ENCODE measurements at places on chromosomes 7 and 10.

DNA sequence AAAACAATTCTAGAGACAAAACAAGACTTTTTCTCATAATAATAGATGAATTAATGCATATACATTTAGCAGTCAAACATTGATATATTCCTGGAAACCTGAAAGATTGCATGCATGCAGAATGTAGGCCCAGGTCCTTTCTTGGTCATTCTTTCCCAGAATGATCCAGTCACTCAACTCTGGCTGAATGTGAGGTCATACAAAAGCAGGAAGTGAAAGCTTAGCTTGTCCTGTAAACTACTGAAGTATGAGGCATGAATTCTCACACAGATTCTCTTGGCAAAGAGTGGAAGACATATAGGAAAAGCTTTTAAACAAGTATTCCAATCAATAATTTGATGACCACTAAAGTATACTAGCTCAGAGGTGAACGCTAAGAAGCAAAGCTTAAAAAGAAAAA, 253.9 kb downstream of the PPP1R3A start:
- no peak for DNase-seq

- DNase-seq = no peak
Observed at GRCh38 chr10:31926160-31926559, 2.5 kb downstream of the ARHGAP12 start.

GRCh38 chr10:85993140-85993539, 373.5 kb downstream of the GRID1 start:
- no peak for DNase-seq

DNA sequence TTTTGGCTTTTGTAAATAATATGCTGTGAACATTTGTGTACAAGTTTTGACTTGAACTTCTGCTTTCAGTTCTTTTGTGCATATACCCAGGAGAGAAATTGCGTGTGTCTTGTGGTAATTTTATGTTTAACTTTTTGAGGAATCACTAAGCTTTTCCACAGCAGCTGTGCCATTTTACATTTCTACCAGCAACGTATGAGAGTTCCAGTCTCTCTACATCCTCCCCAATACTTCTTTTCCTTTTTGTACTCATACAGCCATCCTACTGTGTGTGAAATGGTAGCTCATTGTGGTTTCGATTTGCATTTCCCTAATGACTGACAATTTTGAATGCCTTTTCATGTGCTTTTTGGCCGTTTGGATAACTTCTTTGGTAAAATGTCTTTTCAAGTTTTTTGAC, 66.3 kb upstream of the INHBA start:
- DNase-seq = no peak

DNA sequence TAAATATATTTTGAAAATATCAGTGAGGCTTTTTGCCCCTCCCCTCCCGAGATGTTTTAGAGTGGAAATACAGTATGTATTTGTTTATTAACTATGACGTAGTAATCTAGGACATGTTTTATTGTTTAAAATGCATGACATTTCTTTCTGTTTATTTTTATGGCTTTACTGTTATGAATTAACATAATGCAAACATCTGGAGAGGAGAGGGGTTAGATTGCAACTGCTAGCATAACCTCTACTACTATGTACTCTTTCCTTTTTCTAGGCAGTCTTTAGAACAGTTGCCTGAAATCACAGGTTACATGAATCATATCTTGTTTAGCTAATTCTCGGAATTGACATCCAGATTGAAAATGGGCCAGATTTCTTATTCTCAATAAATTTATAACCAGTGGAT, 7.4 kb downstream of the BTAF1 start:
- no peak for DNase-seq

DNA sequence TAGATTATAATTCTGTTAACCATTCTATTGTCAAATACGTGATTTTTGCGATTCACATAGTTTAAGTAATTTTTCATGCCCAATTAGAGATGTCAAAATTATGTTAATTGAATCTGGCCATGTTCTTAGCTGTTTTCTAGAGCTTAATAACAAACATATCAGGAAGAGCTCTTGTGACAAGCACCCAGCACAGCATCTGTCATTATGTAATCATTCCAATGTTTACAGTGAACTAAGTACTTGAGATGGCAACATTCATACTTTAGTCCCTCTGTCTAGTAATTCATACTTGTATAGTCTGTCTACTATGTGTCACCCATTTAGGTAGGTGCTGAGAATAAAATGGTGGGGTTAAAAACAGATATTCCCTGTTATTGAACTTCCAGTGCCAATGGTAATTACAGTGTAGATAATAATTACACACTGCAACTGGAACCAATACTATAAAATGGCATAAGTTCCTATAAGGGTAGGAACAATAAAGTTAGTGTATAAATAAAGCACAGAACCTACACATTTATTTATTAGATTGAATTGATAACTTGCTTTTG, 55.2 kb downstream of the ZEB1 start:
- DNase-seq = no peak

DNA sequence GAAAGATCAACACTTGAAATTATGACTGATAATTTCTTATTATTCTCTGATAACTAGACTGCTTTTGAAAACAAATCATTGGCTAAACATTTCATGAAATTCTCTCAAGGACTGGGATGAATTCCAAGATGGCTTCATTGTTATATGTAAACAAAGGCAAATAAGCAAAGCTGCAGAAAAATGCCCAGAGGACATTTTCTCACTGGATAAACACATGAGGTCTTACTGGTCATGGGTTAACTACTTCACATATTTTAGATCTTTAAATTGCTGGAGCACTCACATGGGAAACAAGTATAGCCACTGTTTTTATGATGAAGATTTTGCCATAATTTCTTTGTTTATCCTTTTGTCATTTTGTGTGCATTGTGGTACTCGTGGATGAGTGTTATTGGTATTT, 239.1 kb downstream of the PHF14 start:
- DNase-seq = peak; percentile 38

- no peak for DNase-seq
Observed at GRCh38 chr7:113768387-113768786, 150.4 kb downstream of the PPP1R3A start.

GRCh38 chr7:130008941-130009847, 42.0 kb downstream of the ZC3HC1 start:
- no peak for DNase-seq

DNA sequence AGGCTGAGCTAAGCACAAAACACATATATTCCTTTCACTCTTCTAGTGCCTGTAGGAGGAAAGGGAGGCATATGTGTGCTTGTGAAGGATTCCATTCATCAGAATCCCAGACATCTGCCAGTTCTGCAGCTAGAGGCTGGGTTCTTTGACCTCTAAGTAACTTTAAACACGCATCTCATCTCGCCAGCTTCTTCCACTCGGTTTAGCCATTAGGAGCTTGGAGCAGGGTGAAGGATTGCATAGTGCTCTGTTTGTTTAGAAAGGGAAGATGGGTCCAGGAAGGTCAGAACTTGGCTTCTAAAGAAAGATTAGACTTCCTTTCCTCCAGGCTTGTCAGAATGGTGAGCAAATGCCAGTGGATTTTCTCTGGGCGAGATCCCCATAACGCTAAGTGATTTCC, 43.6 kb downstream of the HK1 start:
- DNase-seq = no peak

GRCh38 chr10:112966194-112966855, 16.3 kb downstream of the TCF7L2 start:
- no peak for DNase-seq

DNA sequence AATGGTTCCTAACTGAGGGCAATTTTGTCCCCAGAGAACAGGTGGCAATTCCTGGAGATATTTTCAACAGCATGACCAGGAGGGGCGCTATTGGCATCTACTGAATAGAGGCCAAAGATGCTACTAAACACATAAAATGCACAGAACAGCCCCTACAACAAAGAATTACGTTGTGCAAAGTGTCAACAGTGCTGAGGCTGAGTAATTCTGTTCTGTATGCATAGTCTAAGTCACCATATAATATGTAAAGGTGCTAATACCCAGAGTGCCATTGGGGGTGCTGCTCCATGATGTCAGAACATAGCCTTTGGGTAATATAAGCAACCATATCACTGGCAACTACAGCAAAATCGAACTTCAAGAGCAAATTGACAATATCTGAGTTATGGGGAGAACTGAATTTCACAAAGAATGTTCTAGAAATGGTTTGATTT, 213.3 kb upstream of the PHYHIPL start:
- DNase-seq = no peak

DNA sequence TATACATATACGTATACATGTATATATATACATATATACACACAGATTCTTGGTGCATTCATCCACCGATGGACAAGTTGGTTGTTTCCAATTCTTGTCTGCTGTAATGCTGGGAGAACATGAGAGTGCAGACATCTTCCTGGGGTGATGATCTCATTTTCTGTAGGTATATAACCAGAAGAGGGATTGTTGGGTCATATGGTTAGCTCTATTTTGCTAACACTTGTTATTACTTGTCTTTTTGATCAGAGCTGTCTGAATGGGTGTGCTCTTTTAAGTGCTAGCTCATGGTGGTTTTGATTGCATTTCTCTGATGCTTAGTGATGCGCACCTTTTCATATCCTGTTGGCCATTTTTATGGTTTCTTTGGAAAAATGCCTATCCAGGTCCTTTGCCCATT, 106.4 kb downstream of the TAX1BP1 start:
- DNase-seq = no peak

- no peak for DNase-seq
Observed at GRCh38 chr7:157554393-157555238, 217.8 kb downstream of the DNAJB6 start.

- no peak for DNase-seq
Observed at GRCh38 chr7:115585015-115585718, 445.4 kb downstream of the TFEC start.

DNA sequence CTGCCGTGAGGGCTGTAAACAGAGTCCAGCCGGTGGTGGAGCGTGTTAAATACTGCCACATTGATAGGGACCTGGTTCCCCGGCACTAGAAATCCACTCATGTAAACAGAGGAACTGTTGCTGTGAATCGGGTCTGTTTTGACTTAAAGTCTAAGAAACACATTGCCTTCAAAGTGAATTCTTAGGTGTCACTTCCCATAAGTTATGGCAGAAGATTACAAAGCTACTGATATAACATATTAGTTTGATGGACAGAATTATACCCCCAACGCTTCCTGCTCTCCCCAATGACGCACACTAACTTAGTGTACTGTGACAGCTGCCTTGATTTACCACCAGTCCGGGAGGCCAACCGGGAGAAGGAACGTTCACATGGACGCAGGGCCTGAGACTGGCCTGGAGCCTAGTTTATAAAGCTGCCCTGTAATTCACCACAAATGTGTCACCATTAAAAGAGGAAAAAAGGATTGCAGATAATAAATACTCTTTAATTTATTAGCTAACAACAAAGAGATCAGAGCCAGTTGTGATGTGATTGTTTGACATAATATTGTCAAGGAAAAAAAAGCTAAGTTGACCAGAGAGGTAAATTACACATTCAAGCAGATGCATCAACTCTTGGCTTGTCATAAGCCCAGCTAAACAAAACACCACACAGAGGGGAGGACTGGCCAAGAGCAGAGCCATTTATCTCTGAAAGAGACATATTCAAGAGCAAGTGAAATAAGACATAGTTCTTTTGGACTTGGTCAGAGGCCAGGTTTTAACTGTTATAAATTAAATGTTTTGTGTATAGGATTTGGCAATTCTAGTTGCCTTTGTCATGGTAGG, 820.6 kb downstream of the LRMDA start:
- DNase-seq = peak; percentile 80

DNA sequence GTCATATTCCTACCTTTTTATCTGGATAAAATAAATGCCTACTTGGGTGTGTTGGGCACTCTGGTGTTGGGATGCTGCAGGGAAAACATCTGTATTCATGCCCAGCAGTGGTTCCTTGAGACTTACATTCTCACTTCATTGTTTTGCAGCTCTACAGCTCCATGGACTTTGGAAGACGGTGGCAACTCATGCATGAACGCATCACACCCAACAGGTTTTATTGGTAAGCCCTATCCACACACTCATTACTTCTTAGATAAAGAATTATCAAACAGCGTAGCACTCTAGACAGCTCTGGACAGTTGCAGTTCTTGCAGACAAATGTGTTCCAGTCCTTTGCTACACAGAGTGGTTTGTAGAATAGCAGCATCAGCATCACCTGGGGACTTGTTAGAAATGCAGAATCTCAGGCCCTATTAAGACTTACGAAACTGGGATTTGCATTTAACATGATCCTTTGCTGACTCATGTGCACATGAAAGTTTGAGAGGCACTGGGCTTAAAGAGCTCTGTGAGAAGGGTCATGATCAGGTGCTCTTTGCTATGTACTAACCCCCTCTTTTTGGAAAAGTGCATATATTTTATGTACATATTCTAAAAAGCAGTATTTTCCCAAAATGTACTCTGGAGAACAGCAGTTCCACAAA, 401.9 kb downstream of the SORCS3 start:
- DNase-seq = no peak

- no peak for DNase-seq
Observed at GRCh38 chr7:91875851-91876250, 4.7 kb downstream of the MTERF1 start.

DNA sequence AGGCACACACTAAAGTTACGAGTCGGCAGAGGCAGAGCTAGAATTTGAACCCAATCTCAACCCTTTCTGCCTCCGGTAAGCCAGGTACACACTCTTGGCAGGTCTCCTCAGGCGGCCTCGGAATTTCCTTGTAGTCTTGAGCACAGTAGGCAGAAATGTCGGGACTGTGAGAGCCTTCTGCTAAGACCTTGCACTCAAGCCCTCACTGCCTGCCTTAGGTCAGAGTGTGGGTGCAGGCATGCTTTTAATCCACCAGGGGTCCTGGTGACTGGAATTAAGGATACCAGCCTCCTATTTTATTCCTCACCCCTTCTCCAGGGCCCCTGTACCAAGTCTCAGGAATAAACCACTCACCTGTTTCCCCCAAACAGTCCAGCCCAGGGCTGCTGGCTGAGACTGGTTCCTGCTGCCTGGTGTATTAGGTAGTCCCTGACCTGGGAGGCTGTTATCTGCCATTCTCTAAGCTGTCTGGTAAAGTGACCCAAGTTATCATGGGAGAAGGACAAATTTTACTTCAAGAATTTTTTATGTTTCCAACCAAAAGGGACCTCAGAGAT, 855 bp downstream of the ATP6V1F start:
- no peak for DNase-seq

DNA sequence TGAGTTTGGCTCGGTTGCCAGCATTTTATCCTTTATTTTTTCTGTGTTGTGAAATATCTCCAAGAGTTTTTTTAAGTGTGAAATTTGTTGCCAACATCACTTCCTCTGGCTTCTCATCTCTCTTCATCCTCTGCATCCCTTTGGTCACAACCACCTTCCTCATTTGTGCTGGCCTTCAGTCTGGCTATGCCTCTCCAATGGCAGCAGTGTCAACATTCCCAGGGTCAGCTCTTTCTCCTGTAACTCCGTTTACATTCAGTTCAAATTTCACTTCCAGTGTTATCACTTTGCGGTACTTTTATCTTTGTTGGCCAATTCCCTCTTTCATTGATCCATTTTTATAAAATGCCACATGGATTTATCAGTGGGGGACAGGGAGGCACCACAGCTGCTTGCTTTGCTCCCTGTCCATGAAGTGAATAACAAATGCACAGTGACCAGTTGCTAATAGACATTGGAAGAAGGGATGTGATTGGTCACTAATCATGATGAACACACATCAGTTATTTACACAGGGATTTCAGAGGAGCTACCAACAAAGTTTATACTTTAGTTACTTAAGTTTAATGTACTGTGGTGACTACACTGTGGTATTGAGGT, 311.4 kb upstream of the LRGUK start:
- DNase-seq = no peak
